Kidney (tissue), 22 donors: ENCODE measurements at places on chromosomes 13 and 19. TPM values are rescaled to one million over a fixed set of nuclear protein-coding genes. Genes with fewer than 3 reads are reported as not detected.

GRCh38 chr19:8355631-8356402 lies 8.1 kb upstream of the ANGPTL4 start:
- DNase-seq = no peak

DNA sequence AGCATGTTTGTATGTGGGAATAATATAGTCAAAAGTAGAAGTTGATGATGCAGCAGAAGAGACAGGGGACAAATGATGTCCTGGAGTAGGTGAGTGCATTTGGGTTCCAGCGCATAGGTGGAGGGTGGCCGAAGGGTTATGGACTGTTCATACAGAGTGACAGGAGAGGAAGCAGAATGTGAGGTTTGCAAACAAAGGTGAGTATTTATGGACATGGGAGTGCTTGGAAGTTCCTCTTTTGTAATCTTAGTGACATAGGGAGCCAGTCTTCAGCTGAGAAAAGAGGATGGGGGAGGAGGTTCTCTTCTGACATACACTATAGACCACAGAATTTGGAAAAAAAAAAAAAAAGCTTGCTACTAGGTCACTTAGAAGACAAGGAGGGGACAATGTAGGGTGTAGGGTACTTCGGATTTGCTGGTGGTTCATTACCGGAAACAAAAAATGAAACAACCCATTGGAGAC lies 331.6 kb downstream of the DLEU7 start:
- DNase-seq = no peak

DNA sequence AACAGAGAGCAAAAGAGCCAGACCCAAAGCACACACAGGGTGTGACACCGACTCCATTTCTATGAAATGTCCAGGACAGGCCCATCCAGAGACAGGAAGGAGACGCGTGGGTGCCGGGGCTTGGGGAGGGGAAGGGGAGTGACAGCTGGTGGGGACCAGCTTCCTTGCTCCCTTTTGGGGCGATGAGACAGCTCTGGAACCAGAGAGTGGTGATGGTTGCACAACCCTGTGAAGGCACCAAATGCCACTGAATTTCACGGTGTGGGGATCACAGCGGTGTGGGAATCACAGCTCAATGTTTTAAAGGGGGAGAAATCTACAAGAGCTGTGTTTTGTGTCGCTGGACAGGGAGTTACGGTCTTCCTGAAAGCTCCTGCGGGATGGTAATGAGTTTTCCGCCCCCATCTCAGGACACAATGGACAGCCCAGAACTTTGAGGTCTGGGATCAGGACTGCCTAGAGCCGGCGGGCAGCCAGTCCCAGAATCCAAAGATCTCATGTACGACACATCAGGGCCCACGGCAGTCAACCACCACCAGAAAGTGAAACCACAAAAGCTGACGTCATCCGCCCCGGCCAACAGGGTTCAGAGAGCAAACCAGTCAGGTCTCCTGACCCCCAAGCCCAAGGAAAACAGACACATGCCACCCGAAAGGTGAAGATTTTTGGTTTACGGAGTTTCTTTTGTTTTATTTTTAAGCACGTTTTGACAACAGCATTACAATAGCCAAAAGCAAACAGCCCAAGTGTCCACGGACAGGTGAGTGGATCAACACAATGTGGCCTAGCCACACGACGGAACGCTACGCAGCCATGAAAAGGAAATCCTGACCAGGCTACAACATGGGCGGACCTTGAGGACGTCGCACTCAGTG lies 7.3 kb downstream of the SGTA start:
- no peak for DNase-seq

Gene PEG3
- total RNA-seq = 8.7 TPM
